ENCODE measurements at places on chromosomes 3 and 15. TPM values are rescaled to one million over a fixed set of nuclear protein-coding genes. Genes with fewer than 3 reads are reported as not detected.
A peak's percentile ranks its signal among the peaks of the same experiment; 100 is the strongest.

GRCh38 chr15:50909010-50909317, 481 bp downstream of the AP4E1 start:
- peaks cover 7% of the 10 kb centered on the region for H3K36me3 ChIP-seq
- peak overlapping the region; percentile 88 for H3K4me3 ChIP-seq
- H3K27me3 ChIP-seq: no peaks in the 10 kb centered on the region
- H3K27ac ChIP-seq: peak overlapping the region; percentile 93
- DNase-seq: no peak

GRCh38 chr15:80870893-80871292, 91.7 kb downstream of the CEMIP start:
- no peaks in the 10 kb centered on the region for H3K4me1 ChIP-seq
- no peak overlapping the region for H3K27ac ChIP-seq
- no peak overlapping the region for H3K4me3 ChIP-seq
- H3K36me3 ChIP-seq: no peaks in the 10 kb centered on the region
- DNase-seq: no peak
- no peaks in the 10 kb centered on the region for H3K27me3 ChIP-seq

DNA sequence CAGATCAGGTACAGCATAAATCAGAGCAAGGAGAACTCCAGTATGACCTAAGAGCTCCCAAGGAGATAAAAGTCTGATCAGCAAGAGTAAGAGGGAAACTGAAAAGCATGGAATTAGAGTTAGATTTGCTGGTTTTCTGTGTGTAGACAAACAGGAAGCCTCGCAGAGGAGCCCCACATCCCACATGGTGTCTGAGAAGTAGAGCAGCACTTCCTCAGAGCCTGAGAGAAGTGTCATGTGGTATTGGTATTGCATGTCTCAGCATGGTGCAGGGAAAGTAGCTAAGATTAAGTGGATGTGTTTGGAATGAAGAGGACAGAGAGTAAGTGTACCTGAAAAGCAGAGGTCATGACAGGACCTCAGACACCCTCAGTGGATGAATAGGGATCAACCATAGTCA, 175.4 kb upstream of the GBE1 start:
- DNase-seq: no peak
- H3K4me3 ChIP-seq: no peak overlapping the region
- H3K27ac ChIP-seq: no peak overlapping the region

- no peaks in the 10 kb centered on the region for H3K36me3 ChIP-seq
- no peaks in the 10 kb centered on the region for H3K27me3 ChIP-seq
- DNase-seq: no peak
- H3K27ac ChIP-seq: no peak overlapping the region
- H3K4me3 ChIP-seq: no peak overlapping the region
- H3K4me1 ChIP-seq: no peaks in the 10 kb centered on the region
Observed at GRCh38 chr15:91548549-91548948, 305.0 kb upstream of the SLCO3A1 start.

- H3K4me3 ChIP-seq: no peak overlapping the region
- H3K27ac ChIP-seq: peak overlapping the region; percentile 61
- H3K27me3 ChIP-seq: no peaks in the 10 kb centered on the region
- DNase-seq: no peak
Observed at GRCh38 chr3:73523661-73524060, 101.1 kb downstream of the PDZRN3 start.

DNA sequence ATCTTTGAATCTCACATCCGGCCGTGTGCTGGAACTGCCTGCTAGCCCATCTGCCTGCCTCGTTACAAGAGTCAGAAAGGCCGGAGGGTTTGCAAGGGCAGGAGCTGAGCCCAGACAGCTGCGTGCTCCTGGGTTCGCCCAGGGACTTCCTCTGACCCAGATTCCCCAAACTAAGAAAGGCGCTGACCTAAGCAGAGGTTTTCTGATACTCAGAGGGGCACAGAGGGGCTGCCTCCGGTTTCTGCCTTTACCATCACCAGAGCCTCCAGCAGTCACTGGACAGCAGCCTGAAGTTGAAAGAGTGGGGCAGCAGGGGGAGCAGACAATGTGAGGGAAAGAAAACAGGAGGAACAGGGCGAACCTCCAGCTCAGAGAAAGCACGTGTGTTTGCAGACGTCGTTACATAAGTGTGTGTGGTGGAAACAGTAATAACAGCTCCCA, 33.4 kb upstream of the RAD18 start:
- no peaks in the 10 kb centered on the region for H3K4me1 ChIP-seq
- no peaks in the 10 kb centered on the region for H3K27me3 ChIP-seq

GRCh38 chr15:49423021-49423420, at the start of gene FGF7:
Gene FGF7, plus strand, starts transcription at chr15:49423242. Its CDS starts 1,056 bp downstream, at chr15:49424298.
- no peaks in the 10 kb centered on the region for H3K27me3 ChIP-seq
- no peaks in the 10 kb centered on the region for H3K4me1 ChIP-seq
- DNase-seq: no peak
- no peak within 1 kb of the TSS for H3K27ac ChIP-seq

DNA sequence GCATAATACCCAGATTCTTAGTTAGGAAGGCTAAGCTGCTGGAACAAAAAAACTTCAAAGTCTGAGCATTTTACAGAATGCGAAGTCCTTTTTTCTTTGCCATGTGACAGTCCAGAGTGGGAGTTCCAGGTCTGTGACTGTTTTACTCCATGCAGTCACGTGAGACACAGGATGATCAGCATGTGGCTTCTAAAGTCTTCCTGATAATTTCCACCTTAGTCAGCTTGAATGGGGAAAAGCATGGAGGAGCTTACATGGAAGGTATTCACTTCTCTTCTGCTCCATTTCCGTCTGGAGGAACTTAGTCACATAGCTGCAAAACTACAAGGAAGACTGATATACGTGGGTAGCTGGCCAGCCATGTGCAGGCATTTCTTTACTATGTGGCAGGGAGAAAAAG, 1.7 kb downstream of the SNTN start:
- H3K4me1 ChIP-seq: no peaks in the 10 kb centered on the region
- no peak overlapping the region for H3K27ac ChIP-seq
- DNase-seq: no peak
- no peak overlapping the region for H3K4me3 ChIP-seq

- DNase-seq: no peak
- H3K36me3 ChIP-seq: no peaks in the 10 kb centered on the region
- H3K27me3 ChIP-seq: no peaks in the 10 kb centered on the region
- peak overlapping the region; percentile 57 for H3K27ac ChIP-seq
Observed at GRCh38 chr15:67199881-67200763, 54.3 kb downstream of the AAGAB start.

DNA sequence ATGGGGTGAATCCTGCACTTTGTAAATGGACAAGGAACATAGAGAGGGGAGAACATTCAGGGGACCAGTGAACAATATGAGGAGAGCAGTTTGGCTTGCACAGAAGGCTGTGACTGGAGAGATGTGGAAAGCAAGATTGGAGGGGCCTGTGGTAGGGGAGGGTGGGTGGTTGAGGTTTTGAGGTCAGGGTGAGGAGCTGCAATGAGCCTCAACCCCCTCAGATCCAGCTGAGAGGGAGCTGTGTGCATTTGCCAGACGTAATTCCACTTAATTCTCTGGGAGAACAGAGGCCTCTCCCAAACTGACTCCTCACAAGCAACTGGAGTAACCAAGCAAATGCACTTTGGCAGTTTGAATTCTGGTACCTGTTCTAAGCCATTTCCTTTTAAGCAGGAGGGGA, 253.1 kb upstream of the TRIM42 start:
- no peaks in the 10 kb centered on the region for H3K4me1 ChIP-seq
- no peaks in the 10 kb centered on the region for H3K27me3 ChIP-seq
- DNase-seq: no peak
- no peak overlapping the region for H3K27ac ChIP-seq

DNA sequence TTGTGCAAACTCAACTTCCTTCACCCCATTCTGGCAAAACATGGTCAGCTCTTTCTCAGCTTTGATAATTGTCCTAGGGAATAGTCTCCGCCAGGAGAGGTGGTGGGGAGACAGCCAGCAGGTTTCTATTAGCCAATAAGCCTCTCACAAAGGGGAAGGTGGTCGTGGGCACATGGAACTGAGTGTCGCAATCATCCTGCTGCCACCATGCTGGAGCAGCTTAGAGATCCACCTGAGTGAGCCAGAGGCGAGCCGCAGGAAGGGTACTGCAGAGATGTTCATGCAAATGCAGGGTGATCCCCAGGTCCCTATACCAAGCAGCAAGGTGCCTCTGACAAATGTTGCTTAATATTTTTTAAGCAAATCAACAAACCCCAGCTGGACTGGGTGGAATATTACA, 182.8 kb downstream of the RORA start:
- no peak overlapping the region for H3K4me3 ChIP-seq
- H3K4me1 ChIP-seq: no peaks in the 10 kb centered on the region
- no peaks in the 10 kb centered on the region for H3K27me3 ChIP-seq
- no peak for DNase-seq
- no peaks in the 10 kb centered on the region for H3K36me3 ChIP-seq

- no peak overlapping the region for H3K4me3 ChIP-seq
- H3K4me1 ChIP-seq: no peaks in the 10 kb centered on the region
- H3K36me3 ChIP-seq: peaks cover 25% of the 10 kb centered on the region
- no peak for DNase-seq
Observed at GRCh38 chr15:101014921-101015841, 96.0 kb downstream of the LRRK1 start.

GRCh38 chr3:10192953-10193691, 28.4 kb downstream of the IRAK2 start:
- no peaks in the 10 kb centered on the region for H3K36me3 ChIP-seq
- no peak overlapping the region for H3K4me3 ChIP-seq
- H3K27ac ChIP-seq: peak overlapping the region; percentile 94
- H3K27me3 ChIP-seq: no peaks in the 10 kb centered on the region
- peaks cover 74% of the 10 kb centered on the region for H3K4me1 ChIP-seq
- DNase-seq: peak; percentile 82

DNA sequence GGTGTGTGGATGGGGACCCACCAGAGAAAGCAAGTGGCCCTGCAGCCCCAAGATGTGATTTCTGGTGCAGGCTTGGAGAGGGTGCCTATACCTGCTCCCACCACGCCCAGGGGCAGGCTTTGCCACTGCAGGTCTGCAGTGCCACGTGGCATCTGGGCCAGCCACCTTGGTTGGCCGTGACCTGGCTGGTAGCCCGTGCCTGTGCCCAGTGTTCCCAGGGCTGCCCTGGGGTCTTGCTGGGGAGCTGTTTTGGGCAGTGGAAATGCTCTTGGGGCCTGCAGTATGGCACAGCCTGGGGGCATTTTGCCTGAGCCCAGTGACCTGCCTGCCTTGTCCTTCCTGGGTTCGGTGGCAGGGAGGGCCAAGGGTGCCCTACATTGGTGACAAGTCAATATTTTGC, 203.4 kb downstream of the UBE3A start:
- H3K36me3 ChIP-seq: no peaks in the 10 kb centered on the region
- H3K27ac ChIP-seq: no peak overlapping the region
- no peak overlapping the region for H3K4me3 ChIP-seq
- no peak for DNase-seq

DNA sequence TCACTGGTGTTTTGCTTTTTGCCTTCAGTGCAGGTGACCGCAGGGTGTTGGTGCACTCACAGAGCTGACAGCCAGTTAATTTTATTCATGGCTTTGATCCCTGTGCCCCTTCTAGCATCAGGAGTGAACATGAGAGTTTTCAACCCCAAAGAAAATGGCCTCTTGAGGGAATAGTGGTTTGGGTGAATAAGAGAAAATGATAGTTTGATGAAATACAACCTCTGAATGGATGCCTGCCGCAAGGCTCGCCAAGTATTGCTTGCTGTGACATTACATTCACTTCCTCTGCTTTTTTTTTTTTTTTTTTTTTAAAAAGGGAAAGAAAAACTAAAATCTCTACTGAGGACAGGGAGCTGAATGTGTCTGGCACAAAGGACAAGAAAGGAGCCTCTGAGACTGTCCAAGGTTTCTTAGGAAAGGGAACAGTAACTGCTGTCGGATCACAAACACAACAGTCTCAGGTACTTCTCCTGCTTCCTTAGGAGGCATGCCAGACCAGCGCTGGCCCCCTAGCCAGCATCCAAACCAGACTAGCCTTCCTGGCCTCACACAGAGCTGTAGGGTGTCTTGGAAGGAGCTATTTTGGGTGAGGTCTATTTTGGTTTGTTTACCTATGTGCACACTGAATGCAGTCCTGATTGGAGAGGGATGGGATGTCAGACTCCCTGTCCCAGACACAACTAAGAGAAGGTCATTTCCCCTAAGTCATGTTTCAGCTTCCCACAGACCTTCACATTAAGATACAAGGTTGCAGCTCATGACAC, 29.0 kb downstream of the CCDC80 start:
- H3K36me3 ChIP-seq: no peaks in the 10 kb centered on the region
- no peak for DNase-seq
- H3K4me3 ChIP-seq: no peak overlapping the region
- no peak overlapping the region for H3K27ac ChIP-seq
- H3K4me1 ChIP-seq: no peaks in the 10 kb centered on the region

- no peaks in the 10 kb centered on the region for H3K36me3 ChIP-seq
- H3K4me1 ChIP-seq: no peaks in the 10 kb centered on the region
- H3K4me3 ChIP-seq: no peak overlapping the region
- peak; percentile 66 for DNase-seq
- peak overlapping the region; percentile 34 for H3K27ac ChIP-seq
Observed at GRCh38 chr3:102006812-102007485, 157.6 kb downstream of the NFKBIZ start.

DNA sequence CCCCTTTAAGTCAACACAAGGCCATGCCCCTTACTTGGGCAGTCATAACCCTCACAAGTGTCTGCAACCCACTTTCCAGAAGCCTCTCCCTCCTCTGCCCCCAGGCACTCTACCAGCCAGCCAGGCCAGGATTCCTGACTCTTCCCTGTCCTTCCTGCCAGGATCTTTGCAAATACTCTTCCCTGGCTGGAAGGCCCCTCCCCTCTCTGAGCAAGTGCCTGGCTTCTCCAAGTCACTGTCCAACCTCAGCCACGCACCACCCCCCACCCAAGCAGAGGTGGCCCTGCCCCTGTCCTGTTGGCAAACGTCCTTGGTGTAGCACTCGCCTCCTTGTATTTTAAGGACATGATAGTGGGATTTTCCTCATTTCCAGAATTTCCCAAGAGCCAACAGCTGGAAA, 54.7 kb upstream of the USP3 start:
- DNase-seq: no peak
- no peak overlapping the region for H3K27ac ChIP-seq
- H3K4me1 ChIP-seq: no peaks in the 10 kb centered on the region
- H3K36me3 ChIP-seq: no peaks in the 10 kb centered on the region

Gene CHRNA3
- not detected for total RNA-seq

Gene CEMIP
- total RNA-seq: not detected

Gene MAN2A2
- 90.4 TPM for total RNA-seq

Gene PCOLCE2
- 58.1 TPM for total RNA-seq

Gene CHRFAM7A
- total RNA-seq: 0.21 TPM

Gene OR4F6
- not detected for total RNA-seq

Gene FBXL22
- total RNA-seq: 0.43 TPM

Gene CCDC191
- total RNA-seq: 0.21 TPM

Gene OSBPL10
- 169 TPM for total RNA-seq
